ENCODE measurements at places on chromosomes 4 and X.

GRCh38 chrX:47523297-47523696, 37.7 kb upstream of the ARAF start:
- peak; percentile 88 for DNase-seq

GRCh38 chrX:153731845-153732215, 7.2 kb downstream of the ABCD1 start:
- DNase-seq: no peak

DNA sequence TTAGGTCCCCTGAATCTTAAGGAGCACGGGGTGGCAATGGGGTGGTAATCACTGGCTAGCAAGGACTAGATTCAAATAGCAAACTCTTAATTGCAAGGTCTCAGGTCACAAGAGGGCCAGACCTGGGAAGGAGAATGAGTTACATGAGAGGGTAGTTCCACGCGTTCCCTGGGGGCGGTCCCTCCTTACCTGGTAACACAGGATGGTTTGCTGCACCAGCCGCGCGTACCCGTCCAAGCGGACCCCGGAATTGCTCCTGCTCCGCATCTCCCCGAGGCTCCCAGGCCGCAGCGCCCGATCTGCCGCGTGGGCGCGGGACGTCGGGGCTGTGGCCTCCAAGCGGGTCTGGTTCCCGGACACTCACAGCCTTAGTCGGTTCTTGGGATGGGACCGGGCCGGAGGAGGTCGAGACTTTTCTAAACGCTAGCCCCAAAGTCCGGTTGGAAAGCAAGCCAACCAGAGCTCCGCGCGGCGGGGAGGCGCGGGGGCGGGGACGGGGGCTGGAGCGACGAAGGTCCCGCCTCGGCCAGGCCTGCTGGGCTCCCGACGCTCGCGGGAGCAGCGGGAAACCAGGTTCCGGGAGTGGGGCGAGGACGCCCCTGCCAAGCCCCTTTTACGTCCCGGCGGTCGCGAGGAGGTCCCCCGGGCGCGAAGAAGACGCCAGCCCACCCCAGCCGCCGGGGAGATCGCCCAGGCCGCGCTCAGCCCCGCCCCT, at the start of gene PHKA2:
Gene PHKA2, minus strand, starts transcription at position 449 of the 715 bp plus-strand sequence. Its CDS starts 182 bp downstream, at position 267.
- DNase-seq: peak; percentile 79

GRCh38 chrX:17521871-17522693, 147.1 kb downstream of the NHS start:
- DNase-seq: no peak

- no peak for DNase-seq
These were observed 102.9 kb downstream of the TEX13A start for GRCh38 chrX:105117621-105118020.

DNA sequence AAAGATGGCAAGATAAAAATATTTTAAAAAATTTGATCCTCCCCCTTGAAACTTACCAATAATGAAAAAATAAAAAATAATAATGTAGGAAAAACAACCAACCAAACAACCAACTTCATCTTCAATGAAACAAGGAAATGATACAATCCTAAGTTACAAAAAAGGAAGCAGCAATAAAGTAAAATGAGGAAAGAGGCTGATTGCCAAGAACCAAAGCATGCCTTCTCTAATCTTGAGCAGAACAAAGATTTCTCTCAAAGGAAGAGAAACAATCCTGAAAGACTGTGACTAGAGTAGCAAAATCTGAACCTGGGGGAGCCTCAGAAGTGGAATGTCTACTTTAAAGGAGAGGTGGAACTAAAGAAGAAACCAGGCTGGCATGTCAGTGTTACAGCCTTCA, 10.9 kb upstream of the WDFY3 start:
- no peak for DNase-seq

DNA sequence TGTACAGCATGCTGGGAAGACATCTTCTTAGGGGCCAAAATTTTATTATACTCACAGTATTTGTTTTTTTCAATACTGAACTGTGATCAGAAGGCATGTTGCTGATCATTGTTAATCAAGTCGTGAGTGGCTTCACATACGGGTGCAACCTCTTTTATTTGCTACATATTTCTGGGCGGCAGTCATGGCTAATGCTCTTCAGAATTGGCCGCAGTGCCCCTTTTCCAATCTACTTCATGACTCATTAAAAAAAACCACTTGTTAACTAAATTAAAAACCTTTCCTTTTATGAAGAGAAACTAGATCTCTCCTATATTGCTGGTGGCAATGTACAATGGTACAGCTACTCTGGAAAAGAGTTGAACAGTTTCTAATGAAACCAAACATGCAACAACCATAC, 101.5 kb upstream of the C1GALT1C1 start:
- no peak for DNase-seq

GRCh38 chrX:108230574-108230973, 139.0 kb downstream of the ATG4A start:
- no peak for DNase-seq

- no peak for DNase-seq
These were observed 255.5 kb upstream of the GATB start for GRCh38 chr4:152016303-152016620.

DNA sequence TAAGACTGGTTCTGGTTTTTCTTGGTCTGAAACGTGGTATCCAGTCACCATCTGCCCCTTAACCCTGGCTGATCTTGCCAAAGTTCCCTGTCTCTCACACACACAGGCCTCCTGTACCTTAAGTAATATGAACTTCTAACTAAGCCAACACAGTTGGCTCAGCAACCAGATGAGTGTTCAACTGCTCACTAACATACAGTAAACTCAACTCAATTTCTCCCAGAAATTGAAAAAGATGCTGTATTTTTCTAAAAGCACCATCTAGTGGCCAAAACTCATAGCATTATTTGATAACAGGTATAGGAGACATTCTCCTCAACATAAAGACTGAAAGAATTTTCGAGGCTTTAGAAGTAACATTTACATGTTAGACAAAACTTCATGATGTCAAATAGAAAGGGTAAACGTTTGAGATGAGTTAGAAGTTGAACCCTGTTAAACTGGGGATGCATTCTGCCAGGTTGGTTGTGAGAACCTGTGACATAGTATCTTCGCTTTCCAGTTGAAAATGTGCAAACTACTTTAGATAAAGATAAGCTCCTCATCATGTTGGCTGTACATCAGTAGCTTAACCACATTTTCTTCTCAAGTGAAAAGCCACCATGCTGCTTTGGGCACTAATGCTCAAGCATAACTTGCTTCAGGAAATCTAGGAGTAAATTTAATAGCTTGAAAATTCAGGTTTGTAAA, 31.2 kb downstream of the CCNI start:
- DNase-seq: no peak

DNA sequence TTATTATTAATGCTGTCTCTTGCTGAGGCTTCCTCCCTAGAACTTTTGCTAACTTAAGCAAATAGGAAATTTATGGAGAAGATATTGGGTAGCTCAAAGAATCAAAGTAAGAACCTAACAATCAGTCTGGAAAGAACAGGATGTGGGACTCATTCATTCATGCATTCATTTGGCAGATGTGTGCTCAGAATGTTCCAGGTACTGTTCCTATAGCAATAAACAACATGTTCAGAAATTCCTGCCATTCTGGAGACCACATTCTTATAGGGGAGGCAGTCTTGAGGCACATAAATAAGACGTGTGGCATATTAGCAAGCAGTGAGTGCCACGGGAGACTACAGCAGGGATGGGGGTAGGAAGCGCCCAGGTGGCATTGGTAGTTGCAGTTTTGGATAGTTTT, 5.0 kb downstream of the GRK4 start:
- no peak for DNase-seq

DNA sequence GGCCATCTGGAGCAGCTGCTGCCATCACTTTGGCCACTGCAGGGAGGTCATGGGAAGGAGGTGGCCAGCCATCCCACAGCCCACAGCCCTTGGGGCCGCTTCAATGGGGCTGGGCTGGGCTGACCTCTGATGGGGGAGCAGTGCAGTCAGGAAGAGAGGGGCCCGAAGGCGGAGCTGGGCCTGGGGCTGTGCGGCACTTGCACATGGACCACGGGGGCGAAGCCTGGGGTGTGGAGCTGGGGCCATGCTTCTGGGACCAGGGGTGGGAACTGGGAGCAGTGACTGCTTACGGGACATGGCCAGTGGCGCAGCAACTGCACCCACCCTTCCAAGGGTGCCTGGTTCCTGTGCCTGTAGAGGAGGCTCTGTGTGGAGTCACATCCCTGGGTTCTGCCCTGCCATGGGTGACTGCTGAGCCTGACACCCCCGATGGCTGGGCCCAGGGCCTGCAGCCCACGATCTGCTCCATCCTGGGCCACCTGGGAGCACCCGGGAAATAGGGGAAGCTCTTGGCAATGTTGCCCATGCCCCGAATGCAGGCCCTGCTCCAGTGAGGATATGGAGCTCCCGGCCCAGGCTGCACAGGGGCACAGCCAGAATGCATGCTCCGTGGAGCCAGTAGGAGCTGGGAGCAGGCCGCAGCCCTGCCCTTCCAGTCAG, 22.4 kb upstream of the SULT1B1 start:
- no peak for DNase-seq

DNA sequence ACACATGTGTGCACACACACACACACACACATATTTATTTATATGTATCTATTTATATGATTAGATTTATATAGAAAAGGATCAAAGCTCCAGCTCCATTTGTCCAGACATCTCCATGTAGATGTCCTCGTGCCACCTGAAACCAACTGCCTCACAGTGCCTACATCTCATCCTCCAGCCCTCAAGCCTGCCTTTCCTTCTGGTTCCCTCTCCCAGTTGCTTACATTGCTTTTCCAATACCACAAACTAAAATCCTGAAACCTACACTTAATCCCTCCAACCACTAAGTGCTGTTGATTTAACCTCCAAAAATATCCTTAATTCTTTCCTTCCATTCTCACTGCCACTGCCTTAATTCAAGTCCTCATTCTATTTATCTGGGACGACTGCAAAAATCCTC, 51.4 kb downstream of the STBD1 start:
- no peak for DNase-seq

GRCh38 chrX:154547245-154548027, at the start of gene IKBKG:
Gene IKBKG, plus strand, starts transcription at chrX:154547620. Its CDS starts 4,383 bp downstream, at chrX:154552003.
- DNase-seq: peak; percentile 93

GRCh38 chrX:146615628-146616348, 193.8 kb upstream of the CXorf51B start:
- DNase-seq: no peak

GRCh38 chr4:152072001-152072485, 311.2 kb upstream of the GATB start:
- DNase-seq: no peak

GRCh38 chr4:84317513-84317912, 181.6 kb downstream of the NKX6-1 start:
- no peak for DNase-seq

DNA sequence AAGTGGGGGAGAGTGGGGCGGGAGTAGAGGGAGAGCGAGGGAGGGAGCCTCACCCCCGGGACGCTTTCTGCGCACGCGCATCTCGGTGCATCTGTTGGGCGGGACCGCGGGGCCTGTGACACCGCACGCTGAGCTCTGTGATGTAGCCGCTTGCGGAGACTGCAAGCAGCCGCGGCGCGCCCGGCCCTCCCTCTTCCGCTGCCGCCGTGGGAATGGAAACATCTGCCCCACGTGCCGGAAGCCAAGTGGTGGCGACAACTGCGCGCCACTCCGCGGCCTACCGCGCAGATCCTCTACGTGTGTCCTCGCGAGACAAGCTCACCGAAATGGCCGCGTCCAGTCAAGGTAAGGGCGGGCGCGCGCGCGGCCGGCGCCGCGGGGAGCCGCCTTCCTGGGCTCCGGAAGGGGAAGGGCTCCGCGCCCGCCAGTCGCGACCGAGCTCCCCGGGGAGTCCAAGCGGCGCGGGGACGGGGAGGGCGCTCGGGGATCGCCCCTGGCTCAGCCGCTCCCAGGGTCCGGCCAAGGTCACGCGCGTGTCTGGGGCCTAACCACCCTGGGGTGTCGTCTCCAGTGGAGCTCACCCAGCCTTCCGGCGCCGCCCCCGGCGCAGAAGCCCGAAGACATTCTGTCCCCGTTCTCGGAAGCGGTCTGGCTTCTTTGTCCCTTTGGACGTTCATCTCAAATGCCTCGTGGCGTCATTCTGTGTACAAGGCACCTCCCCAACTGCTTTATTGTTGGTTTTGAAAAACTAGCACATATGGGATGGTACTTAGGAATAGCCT, at the start of gene FUNDC2:
Gene FUNDC2, plus strand, starts transcription at position 118 of the 782 bp plus-strand sequence. Its CDS starts 95 bp downstream, at position 213.
- peak; percentile 91 for DNase-seq

GRCh38 chr4:86155766-86156165, 204.1 kb downstream of the MAPK10 start:
- DNase-seq: no peak

DNA sequence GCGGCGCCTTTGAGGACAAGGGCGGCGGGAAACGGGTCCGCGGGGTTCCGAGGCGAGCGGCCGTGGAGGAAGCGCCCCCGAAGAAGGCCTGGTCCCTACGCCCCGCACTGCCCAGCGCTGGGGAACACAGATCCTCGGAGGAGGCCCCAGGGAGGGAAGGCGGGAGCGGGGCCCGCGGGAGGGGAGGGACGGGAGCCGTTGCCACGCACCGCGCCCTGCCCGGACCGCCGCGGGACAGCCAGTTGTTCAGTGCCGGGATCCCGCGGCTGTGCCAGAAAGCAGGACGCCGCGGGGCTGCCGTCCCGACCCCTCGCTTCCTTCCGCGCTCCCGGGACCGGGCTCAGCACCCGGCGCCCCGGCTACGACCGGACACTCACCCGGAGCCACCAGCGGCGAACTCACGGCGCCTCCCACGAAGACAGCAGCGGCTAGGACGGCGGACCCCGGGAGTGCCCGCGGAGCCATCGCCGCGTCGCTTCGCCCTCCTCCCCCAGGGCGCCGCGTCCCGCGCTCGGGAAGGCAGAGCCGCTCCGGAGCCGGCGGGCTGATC, 278 bp downstream of the RELL1 start:
- DNase-seq: no peak

GRCh38 chr4:79300280-79300679, 25.6 kb downstream of the NAA11 start:
- DNase-seq: no peak

DNA sequence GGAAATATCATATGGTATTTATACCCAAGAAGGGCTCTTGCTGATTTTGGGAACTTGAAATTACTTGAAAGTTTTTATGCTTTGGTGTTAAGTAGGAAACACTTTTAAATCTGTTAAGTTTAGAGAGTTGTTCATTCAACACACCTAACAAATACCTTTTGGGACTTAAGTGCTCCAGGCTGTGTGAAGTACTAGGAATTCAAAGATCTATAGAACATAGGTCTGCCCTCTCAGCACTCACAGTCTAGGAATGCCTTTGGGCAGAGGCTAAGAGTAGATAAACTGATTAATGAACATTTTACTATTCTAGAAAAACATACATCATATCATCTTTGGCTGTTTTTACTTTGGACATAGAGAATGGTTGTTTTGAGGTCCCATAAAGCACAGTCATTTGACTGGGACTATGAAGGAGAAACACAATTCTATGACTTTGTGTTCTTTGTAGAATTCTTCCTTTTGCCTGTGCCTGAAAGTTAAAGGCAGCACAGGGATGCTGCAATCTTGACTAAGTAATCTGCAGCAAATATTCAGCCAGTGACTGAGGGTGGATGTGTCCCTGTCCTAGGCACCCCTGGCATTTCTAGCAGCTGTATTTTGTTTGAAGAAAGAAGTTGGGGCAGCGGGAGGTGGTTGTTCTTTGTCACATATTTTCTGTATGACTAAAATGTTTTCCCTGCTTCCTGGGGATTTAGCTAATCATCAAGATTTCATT, 8.3 kb downstream of the BMP3 start:
- no peak for DNase-seq
